Thyroid gland (tissue), 4 donors: ENCODE measurements at places on chromosomes 7 and 10.

GRCh38 chr7:93198472-93198871 lies 27.8 kb downstream of the HEPACAM2 start:
- no peak for DNase-seq

DNA sequence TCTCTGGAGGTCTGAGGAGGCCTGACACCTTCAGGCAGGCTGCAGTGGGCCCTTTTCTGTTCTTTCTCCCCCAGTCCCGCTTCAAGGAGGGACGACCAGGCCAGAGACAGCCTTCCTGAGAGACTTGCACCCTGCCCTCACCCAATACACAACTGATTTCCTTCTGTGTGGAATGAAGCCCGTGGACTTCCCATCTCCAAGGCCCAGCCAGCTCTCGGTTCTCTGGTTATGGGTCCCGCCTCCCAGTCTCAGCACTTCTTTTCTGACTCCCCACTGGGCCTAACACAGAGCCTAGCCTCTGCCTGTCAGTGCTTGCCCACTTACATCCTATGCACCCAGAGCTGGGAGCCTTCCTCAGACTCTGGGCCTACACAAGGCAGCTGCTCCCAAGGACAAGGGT lies 24.1 kb upstream of the ADCYAP1R1 start:
- no peak for DNase-seq

DNA sequence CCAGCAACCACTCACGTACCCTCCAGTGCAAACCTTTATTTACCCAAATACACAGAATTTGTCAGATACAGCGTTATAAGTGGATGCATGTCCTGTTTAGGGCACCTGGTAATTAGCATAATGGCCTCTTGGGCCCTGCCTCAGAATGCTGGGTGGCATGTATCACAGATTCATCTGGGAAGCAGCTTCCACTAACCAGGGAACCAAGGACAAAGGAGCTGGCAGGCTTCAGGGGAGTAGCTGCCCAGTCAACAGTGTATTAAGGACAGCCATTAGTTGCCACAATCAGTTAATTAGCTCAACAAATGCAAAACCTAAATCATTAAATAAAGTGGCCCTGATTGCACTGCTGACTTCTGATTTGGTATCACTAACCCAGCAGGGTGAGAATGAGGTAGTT lies 105.7 kb downstream of the RAPGEF5 start:
- no peak for DNase-seq

- no peak for DNase-seq
These were observed 106.2 kb downstream of the RTKN2 start for GRCh38 chr10:62162261-62162981.

DNA sequence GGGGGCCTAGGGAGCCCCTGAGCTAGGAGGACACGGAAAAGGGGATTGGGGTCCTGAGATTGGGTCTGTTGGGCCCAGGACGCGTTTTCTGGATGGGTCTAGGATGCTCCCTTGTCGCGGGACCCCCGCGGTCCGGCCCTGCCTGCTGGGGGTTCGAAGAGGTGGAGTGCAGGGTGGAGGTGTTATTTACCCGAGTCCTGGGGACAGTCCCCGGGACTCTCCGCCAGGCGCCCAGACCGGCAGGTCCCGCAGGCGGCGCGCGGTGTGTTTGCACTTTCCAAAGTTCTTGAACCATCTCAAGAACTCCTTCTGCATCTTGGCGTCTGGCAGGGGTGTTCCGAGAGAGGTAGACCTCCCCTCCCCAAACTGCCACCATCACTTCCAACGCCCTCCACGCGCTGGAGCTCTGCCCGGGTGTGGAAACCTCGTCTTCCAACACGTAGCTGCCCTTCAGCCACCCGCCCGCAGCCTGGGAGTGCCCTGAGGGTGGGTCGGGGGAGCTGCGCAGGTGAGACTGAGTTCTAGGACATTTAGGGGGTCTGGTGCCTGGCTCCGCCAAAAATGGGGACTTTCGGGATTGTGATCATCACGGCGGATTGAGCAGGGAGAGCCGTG lies 569 bp downstream of the CAV1 start:
- peak; percentile 73 for DNase-seq

DNA sequence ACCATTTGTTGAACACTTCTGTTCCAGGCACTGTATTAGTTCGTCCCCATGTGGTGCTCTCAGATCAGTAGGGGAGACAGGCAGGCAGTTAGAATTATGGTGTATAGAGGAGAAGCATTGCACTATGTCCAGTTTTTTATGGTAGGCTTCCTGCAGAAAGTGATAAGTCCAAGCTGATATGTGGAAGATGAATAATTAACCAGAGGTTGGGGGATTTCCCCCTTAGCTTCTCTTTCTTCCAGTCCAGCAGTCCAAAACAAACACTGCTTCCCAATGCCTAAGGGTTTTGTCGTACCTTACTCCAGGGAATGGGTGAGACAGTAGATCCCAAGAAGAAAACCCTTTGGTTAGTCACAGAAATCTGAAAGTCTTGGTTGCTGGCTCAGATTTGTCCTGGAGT lies 19.2 kb downstream of the HIF1AN start:
- no peak for DNase-seq

- DNase-seq: no peak
These were observed 218.7 kb downstream of the WDR37 start for GRCh38 chr10:1274701-1275544.

- DNase-seq: no peak
These were observed 908 bp downstream of the CRYGN start for GRCh38 chr7:151438864-151439601.

DNA sequence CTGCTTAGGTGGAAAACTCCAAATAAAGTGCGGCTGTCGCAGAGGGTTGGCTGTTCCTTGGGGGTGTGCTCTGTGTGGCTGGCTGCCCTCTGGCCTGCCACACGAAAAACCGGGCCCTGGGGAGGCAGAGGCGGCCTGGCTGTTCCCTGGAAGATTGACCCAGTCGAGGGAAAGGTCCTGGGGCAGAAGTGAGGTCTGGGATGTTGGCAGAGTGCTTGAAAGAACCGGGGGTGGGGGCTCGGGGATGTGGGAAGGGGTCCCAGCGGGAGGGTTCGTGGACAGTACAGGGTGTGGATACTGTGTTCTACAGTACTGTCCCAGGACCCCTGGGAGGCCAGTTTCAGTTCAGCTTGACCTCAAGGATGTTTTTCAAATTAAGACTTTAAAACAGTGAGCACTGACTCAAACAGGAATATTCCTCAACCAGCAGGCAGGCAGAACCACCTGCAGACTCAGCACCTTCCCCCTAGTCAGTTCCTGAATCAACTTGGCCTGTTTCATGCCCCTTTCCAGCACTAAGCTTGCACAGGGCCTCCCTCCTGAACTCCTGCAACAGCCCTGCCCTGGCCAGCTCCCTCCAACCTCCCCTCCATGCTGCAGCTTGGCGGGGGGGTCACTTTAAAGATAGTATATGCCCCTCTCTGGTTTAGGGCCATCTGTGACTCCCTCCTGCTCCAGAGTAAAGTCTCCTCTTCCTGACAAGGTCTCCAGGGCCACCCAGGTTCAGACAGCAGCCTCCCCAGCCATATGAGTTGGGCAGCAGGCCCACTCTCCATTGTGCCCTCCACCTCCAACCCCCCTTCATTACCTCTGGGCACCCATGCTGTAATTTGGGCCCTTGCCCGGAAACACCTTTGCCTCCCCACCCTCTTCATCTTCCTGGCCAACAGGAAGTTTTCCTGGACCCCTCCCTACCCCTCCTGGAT lies 3.2 kb upstream of the ATP6V1F start:
- peak; percentile 16 for DNase-seq

DNA sequence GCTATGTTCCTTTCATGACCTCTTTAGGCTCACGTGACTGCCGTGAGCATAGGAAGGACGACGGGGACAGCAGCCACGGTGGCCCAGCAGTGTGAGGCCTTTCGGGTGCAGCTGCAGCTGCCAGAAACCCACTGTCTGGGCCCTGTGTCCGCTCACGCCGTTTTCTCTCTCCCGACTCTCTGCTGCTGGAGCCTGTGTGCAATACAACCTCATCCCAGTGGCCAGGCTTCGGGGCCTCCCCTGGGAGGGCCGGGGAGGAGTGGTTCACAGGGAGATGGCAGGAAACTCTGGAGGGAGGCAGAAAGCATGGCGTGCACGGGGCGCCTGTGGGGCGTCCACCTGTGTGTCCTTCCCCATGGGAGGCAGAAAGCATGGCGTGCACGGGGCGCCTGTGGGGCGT lies 38.6 kb downstream of the PFKP start:
- DNase-seq: no peak
